A673 (cell line): ENCODE measurements at places on chromosomes 1 and 21.
A peak's percentile ranks its signal among the peaks of the same experiment; 100 is the strongest.

- no peak for DNase-seq
Observed at GRCh38 chr1:47767741-47768100, 229.5 kb downstream of the TRABD2B start.

GRCh38 chr1:164638492-164639202, 79.7 kb downstream of the PBX1 start:
- DNase-seq: no peak

- no peak for DNase-seq
Observed at GRCh38 chr21:36883532-36884486, 82.7 kb downstream of the HLCS start.

DNA sequence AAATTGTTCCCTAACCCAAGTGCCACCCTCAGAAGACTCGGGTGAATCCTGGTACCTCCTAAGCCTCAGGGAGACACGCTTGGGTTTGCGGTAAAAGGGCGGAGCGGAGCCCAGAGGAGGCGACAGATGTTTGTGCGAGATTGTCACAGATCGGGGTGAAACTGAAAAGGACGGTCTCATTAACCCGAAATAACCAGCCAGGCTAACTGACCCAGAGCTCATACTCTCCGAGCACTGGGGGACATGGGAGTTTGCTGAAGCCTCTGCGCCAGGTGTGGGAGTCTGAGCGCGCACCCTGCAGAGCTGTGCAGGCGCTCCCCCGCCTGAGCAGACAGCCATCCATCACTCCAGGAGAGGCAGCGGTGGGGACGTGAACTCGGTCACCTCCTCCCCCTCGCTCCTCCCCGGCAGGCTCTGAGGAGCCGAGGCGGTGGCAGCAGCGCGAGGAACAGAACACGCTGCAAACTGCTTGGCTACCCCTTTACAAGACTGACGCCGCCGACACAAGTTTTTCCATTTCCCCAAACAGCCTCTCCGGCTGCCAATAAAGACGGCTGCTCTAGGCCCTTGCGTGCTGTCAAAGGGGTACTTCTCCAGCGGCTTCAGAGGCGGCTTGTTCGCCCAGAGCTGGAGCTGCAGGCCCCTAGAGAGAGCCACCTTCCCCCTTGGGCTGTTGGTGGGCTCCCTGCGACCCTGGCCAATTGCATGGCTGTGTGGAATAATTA, 43.5 kb downstream of the RRAGC start:
- DNase-seq: no peak

DNA sequence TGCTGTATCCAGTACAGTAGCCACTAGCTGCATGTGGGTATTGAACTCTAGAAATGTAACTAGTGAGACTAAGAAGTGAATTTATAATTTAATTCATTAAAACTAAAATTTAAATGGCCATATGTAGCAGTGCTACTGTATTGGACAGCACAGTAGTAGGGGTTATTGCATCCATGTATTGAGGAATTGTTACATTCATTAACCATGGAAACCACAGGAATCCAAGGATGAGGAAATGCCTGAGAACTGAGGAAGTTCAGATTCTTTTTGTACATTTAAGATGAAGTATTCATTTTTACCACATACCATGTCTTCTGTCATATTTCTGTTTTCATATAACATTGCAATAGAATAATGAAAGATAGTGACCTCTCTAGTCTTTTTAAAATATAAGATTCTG, 2.6 kb downstream of the MTF2 start:
- DNase-seq: peak; percentile 22

DNA sequence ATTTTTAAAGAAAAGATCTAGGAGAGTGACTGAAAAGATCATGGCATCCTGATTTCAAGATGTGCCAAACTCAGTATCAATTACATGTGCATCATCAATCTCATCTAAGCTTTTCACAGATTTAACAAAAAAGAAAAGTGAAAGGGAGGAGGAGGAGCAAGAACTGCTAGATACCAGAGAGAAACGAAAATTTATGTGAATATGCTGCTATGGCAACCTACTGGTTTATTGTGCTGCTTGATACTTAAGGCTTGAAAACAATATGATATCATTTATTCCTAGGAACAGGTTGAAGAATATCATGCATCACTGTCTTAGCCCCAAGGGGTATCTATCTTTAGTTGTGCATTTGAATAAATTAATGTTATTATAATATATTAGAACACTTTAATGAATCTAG, 518.5 kb upstream of the ZRANB2 start:
- no peak for DNase-seq

- no peak for DNase-seq
Observed at GRCh38 chr1:68221980-68222373, 10.3 kb downstream of the WLS start.

GRCh38 chr1:47672622-47673021, 234.8 kb downstream of the FOXD2 start:
- DNase-seq: no peak

DNA sequence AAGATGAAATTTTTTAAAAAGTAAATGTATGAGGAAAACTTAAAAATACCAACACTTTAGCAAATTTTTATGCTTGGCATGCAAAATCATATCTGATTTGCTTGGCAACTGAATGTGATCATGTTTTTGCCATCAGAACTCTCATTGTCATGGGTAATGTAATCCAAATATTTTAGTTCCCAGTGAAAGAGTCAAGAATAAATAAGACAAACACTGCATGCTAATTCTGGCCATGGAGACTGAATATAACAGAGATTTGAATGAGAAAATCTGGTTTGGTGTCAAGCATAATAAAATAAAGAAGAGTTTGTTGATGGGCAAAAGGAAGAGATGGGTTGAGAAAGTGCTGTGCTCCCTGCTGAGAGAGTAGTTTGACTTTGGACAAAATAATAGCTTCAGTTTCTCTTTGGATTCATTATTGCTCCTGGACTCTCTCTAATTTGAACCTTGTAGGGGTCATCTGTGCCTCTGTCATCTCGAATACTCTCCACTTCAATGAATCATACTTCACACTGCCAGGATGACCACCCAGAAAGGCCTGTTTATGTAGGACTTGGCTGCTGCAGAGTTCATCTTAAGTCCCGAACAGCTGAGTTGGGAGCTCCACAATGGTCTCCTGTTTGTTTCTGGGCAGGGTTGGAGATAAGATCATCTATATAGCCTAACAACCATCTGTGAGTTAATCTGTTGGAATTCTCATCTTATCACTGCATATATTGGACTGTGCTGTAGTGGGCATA, 34.4 kb downstream of the ADAMTS1 start:
- DNase-seq: no peak

- no peak for DNase-seq
Observed at GRCh38 chr1:160866001-160866694, 3.5 kb upstream of the CD244 start.

DNA sequence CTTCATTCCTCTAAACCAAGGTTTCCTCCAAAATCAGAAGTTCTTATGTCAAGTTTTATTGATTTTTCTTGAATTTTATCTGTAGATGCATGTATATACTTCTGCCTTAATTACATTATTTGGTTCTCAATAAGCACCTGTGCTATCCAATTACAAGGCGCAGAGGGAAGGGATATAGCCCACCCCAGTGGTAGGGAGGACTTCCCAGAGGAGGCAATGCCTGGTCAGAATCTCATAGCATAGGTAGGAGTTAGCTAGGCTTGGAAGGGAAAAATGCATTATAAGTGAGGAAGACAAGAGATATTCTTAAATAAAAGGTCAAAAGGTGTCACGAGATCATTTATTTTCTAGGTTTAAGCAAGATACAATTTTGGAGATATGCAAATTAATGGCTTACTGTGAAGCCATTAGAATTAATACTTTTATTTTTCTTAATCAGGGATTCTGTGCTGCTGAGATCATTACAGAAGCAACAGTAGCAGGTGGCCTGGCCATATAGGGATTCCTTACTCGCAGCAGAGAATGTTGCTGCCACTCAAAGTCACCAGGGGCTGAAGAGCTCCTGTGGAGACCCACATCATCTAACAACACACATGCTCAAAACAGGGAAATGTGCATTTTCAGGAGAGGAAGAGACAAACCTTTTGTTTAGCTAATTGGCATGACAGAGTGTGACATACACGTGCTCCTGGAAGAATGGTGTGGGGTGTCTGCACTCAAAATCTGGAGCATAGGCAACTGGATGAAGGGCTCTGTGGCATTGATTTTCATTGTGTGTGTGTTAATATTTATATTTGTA, 178.3 kb downstream of the ATG4C start:
- peak; percentile 60 for DNase-seq

DNA sequence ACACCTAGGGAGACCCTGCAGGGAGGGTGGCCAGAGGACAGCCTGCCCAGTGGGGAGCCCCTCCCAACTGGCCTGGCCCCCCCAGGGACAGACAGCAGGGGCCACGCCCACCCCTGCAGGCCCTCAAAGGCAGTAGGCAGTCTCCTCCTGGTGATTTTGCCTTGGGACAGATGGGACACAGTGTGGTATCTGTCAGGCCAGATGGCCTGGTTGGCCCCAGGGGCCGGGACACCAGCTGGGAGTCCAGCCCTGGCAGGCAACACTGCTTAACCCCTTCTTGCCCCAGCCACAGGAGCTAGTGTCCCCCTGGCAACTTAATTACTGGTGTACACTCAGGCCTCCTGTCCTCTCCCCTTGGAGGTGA, 17.8 kb downstream of the IFFO2 start:
- DNase-seq: no peak

DNA sequence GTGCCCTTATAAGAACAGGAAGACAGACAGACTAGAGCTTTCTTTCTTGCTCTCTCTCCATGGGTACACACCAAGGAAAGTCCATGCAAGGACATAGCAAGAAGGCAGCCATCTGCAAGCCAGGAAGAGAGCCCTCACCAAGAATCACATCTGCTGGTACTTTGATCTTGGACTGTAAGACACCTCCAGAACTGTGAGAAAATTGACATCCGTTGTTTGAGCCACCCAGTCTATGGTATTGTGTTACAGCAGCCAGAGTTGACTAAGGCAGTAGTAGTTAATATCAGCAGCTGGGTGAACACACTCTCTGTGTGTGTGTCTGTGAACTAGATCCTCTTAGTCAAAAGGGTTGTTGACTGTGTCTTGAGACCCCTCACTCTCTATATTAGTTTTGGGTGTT, 53.8 kb upstream of the PPP2R5A start:
- DNase-seq: no peak

- peak; percentile 47 for DNase-seq
Observed at GRCh38 chr1:21539933-21540332, 30.7 kb downstream of the ALPL start.

GRCh38 chr21:15183813-15184257, 119.0 kb upstream of the NRIP1 start:
- DNase-seq: no peak

GRCh38 chr1:244325056-244325758, 126.5 kb downstream of the ADSS2 start:
- DNase-seq: no peak

DNA sequence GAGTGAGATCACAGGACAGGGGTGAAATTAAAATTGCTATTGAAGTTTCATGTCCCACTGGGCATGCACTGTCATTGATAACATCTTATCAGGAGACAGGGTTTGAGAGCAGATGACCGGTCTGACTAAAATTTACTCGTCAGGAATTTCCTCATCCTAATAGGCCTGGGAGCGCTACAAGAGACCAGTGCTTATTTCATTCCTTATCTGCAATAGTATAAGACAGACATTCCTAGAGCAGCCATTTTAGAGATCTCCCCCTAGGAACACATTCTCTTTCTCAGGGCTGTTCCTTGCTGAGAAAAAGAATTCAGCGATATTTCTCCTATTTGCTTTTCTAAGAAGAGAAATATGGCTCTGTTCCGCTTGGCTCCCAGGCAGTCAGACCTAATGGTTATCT, 181.4 kb upstream of the ETV3 start:
- no peak for DNase-seq

DNA sequence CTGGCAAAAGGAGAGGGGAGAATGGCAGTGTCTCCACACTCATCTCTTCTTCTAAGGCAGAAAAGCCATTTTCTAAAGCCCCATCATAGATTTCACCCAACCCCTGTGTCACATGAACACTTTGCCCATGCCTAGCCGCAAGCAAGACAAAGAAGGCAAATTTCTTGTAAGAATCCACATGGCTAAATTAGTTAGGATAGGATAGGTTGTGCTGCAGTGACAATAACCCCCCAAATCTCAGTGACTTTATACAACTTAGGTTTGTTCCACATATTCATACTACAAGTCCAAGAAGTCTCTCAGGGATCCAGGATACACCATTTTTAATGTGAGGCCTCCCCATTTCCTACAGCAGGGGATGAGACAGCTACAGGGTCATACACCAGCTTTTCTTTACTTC, 40.8 kb downstream of the MIS18A start:
- no peak for DNase-seq

- DNase-seq: no peak
Observed at GRCh38 chr1:108881369-108881768, 4.6 kb downstream of the GPSM2 start.

DNA sequence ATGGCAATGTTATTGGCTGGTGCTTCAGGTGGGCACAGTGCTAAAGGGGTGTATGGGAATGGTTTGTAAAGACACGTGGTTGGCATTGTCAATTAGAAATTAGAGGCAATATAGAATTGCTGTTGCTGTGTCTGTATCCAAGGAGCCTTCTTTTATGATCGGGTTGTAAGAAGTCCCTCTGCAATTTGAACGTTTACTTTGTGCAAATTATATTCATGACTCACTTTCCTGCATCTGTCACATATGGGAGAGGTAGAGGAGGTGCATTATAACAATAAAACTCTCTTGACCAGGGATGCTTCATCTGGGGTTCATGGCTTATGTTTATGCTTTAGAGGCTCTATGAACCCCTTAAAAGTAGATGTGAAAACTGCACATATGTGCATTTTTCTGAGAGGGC, 130.4 kb upstream of the DNAH14 start:
- DNase-seq: no peak

DNA sequence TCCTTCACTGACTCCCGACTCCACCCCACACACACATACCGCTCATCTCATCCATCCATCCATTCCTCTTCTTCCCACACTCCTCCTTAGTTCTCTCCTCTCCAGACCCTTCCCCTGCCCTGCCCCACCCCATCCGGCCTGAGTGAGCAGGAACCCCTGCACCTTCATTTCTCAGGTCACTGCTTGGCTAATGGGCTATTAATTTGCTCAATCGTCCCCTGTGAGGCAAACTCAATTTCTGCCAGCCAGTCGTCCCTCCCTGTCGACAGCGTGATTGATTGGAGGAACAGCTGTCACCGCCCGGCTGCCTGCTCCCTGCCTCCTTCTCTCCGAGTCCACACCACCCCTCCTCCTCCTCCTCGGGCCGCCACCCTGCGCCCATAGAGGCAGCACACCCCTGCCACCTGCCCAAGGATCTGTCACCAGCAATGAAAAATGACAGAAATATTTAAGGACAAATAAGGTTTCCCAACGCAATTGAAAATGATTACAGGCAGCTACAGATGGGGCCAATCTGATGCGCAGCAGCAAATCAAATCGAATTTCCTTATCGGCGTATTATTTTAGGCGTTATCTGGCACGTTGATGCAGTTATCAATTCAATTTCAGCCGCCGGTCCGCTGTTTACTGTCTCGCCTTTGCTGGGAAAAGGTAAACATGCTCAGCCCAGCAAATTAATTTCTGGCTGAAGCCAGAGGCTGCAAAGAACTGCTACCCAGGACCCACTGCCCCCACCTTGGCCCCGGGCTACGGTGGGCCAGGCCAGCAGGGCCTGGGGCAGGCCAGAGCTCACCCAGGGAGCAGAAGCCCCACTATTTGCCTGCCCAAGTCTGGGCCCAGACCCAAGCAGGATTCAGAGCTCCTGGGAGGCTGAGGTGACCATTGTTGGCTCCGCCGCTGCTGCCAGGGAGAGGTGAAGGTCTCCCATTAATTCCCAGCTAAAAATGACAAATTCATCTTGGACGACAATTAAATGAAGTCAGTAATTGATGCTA, 71.3 kb downstream of the TMEM53 start:
- no peak for DNase-seq

- DNase-seq: no peak
Observed at GRCh38 chr1:81654147-81654546, 146.6 kb upstream of the ADGRL2 start.

- DNase-seq: no peak
Observed at GRCh38 chr1:19844731-19845495, 29.8 kb upstream of the RNF186 start.
